ENCODE measurements at places on chromosomes 7 and 10. TPM values are rescaled to one million over a fixed set of nuclear protein-coding genes. Genes with fewer than 3 reads are reported as not detected.

The HOXA5 gene
- 1.6 TPM for total RNA-seq

The JAZF1 gene
- 21.4 TPM for total RNA-seq

The SLC18A2 gene
- not detected for total RNA-seq

The RASA4B gene
- total RNA-seq = 26.9 TPM

The COL26A1 gene
- total RNA-seq = not detected

The TACC2 gene
- total RNA-seq = 19.5 TPM

The PDE6C gene
- not detected for total RNA-seq

The NOS3 gene
- 2.2 TPM for total RNA-seq

The CACNA2D1 gene
- 33.5 TPM for total RNA-seq

The ENKUR gene
- 0.14 TPM for total RNA-seq

The SFMBT2 gene
- total RNA-seq = 0.05 TPM

The TMEM196 gene
- not detected for total RNA-seq

The CH25H gene
- 0.12 TPM for total RNA-seq

The PKD2L1 gene
- total RNA-seq = not detected

The ZNF485 gene
- 2.6 TPM for total RNA-seq

The VAX1 gene
- not detected for total RNA-seq

The DHTKD1 gene
- total RNA-seq = 13.8 TPM

The NAT16 gene
- total RNA-seq = not detected

The POU6F2 gene
- not detected for total RNA-seq

The TMEM273 gene
- not detected for total RNA-seq

The NPSR1 gene
- not detected for total RNA-seq

The C10orf105 gene
- total RNA-seq = not detected

The EBLN1 gene
- not detected for total RNA-seq

The OR9A4 gene
- not detected for total RNA-seq

The PRTFDC1 gene
- total RNA-seq = 14.7 TPM

The AGBL3 gene
- total RNA-seq = 0.69 TPM

The METTL27 gene
- total RNA-seq = 4.5 TPM

The AKR1D1 gene
- total RNA-seq = not detected

The PLPP4 gene
- total RNA-seq = 31.1 TPM

The HOXA2 gene
- total RNA-seq = not detected

The STEAP4 gene
- total RNA-seq = not detected

The HERPUD2 gene
- 22.7 TPM for total RNA-seq

The EN2 gene
- not detected for total RNA-seq

The SHTN1 gene
- total RNA-seq = 5.3 TPM

The IPMK gene
- total RNA-seq = 3.4 TPM

The RBM28 gene
- 38.7 TPM for total RNA-seq

The SGCE gene
- total RNA-seq = 30.9 TPM

The ECHDC3 gene
- total RNA-seq = 1.4 TPM

The GPR85 gene
- total RNA-seq = 4.9 TPM

The CALHM3 gene
- 0.13 TPM for total RNA-seq

The ZDHHC6 gene
- 25.7 TPM for total RNA-seq

The CDHR1 gene
- total RNA-seq = not detected

Data from HFFc6 (cell line).